ENCODE measurements at places on chromosomes 16 and 17.

DNA sequence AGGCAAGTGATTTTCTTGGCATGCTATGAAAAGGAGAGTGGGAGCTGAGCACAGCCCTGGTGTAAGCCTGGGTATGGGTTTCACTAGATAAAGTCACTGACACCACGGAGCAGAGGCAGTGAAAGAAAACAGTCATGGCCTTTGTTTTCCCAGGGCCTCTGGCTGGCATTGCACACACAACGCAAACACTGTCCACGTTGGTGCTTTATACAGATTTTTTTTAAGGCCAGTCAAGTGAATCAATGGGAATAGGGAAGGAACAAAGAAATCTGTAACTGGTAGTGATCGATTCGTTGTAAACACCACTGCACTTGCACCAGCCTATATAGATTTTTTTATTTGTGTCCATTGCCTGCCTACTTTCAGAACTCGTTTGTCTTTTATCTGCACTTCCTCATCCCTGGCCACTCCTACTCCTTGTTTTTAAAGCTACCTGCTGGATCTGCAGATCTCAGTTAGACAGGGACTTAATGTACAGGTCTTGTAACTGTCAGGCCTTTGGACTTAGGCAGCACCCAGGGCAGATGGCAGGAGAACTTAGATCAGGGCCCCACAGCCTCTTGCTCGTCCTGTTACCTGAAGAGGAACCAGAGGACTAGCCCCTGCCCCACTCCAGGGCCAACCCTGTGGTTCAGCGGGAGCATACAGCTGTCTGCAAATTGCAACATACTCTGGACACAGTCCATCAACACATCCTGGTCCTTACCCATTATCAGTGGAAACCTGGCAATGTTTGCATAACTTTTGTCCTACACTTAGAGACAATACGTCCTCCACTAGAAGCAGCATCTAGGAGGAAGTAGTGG, 10.6 kb upstream of the TMIGD1 start:
- no peak for ATAC-seq

- peak; percentile 44 for ATAC-seq
Observed at GRCh38 chr17:81582341-81582740, 30.2 kb upstream of the FAAP100 start.

- ATAC-seq, result no peak
Observed at GRCh38 chr17:83053739-83054451, 25.5 kb upstream of the METRNL start.

- no peak for ATAC-seq
Observed at GRCh38 chr17:58327363-58328194, 1.0 kb downstream of the TSPOAP1 start.

Data from activated T-helper 17 cell treated with anti-CD3 and anti-CD28 coated beads, Interleukin-2, amount 50 U/mL, for 72 hours (primary cell).